AG08395 (cell line): ENCODE measurements at places on chromosomes 3 and 15.

GRCh38 chr3:60774617-60775016, 476.6 kb downstream of the FHIT start:
- DNase-seq, result no peak

- no peak for DNase-seq
Measured at GRCh38 chr3:22245811-22246583, 495.0 kb upstream of the ZNF385D start.

GRCh38 chr15:100032358-100033085, 299.3 kb upstream of the LYSMD4 start:
- DNase-seq, result no peak

DNA sequence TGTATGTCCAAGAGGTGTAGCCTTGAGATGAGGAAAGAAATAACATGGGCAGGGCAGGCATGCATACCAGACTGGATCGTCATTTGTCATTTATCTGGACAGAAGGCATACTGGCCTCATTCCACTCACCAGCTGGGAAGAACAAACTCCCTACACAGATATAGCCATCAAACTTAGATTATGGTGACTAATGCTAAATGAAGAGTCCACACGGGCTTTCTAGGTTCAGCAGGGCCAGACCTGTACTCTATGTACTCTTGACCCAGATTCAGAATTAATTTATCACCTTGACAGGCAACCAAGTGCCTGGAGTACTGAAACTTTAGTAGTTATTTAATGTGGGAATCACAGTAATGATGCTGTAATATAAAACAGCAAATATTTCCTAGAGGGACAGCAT, 164.3 kb upstream of the IL12A start:
- DNase-seq, result peak; percentile 92

DNA sequence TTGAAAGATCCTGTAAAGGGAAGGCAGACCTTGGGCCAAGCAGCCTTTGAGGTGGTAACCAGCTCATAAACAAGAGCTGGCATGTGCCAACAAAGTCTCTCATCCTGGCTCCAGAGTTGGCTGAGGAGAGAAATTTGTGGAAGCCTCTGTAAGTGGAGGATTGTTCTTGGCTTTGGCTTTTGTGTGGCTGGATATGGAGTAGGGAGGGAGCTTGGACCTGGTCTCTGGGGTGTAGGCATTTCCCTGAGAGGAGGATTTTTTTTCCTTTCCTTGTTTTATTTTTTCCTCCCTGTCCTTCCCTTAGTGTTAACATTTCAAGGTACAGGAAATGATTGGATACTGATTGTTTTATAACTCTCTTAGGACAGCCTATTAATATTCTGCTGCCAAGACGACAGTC, 60.8 kb downstream of the ZNF609 start:
- DNase-seq, result no peak

GRCh38 chr3:48650723-48651122, 12.0 kb downstream of the CELSR3 start:
- no peak for DNase-seq

GRCh38 chr3:72336821-72337479, 511.3 kb downstream of the SHQ1 start:
- DNase-seq, result peak; percentile 61
